Epithelial cell of esophagus (primary cell): ENCODE measurements at places on chromosomes 11 and 22.

- DNase-seq, result no peak
Observed at GRCh38 chr22:50210378-50211139, 9.7 kb downstream of the SELENOO start.

DNA sequence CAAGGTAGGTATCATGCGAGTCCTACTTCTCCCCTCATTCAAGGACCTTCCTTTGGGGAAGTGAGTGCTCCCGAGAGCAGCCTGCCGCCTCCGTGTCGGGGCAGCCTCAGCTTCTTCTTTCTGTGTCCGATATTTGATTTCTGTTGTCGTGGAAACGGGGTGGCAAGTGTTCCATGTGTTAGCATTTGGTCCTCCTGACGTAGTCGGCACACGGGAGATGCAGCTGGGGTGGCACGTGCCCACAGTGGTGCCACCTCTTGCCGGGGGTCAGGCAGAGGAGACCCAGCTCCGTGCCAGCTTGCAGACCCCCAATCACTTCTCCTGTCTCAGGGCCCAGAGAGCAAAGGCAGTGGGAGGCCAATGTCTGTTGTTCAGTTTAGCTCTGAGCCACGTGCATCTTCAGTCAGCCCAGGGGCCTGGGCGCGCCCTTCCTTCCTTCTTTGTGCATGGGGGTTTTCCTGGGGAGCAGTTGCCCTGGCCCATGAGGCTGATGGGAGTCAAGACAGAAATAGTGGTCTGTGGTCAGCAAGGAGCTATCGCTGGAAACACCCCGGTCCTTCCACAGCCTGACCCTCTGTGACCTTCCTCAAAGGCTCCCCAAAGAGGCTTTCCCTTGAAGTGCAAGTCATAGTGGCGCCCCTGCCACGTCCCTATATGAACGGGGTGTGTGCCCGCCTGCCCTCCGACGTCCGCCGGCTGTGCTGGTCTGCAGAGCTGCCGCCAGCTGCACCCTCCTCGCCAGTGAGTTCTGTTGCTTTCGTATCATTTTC, 44.5 kb downstream of the PARVB start:
- no peak for DNase-seq

- no peak for DNase-seq
Observed at GRCh38 chr11:47995360-47995769, 15.0 kb downstream of the PTPRJ start.

- peak; percentile 92 for DNase-seq
Observed at GRCh38 chr11:34192481-34193401, 87.3 kb downstream of the NAT10 start.

GRCh38 chr22:37599153-37599552, 9.5 kb upstream of the GGA1 start:
- DNase-seq, result peak; percentile 29

DNA sequence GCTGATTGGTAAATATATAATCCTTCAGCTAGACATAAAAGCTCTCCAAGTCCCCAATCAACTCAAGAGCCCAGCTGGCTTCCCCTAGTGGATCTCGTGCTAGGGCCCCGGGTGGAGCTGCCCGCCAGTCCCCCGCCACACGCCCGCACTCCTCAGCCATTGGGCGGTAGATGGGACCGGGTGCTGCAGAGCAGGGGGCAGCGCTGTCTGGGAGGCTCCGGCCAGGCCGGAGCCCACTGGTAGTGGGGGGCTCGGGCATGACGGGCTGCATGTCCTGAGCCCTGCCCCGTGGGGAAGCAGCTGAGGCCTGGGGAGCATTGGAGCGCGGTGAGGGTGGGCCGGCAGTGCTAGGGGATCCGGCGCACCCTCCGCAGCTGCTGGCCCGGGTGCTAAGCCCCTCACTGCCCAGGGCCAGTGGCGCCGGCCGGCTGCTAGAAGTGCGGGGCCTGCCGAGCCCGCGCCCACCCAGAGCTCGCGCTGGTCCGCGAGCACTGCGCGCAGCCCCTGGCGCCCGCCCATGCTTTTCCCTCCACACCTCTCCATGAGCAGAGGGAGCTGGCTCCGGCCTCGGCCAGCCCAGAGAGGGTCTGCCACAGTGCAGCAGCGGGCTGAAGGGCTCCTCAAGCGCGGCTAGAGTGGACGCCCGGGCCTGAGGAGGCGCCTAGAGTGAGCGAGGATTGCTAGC, 1680.6 kb upstream of the RAG2 start:
- no peak for DNase-seq

- peak; percentile 63 for DNase-seq
Observed at GRCh38 chr11:130848361-130849214, 67.7 kb downstream of the SNX19 start.

DNA sequence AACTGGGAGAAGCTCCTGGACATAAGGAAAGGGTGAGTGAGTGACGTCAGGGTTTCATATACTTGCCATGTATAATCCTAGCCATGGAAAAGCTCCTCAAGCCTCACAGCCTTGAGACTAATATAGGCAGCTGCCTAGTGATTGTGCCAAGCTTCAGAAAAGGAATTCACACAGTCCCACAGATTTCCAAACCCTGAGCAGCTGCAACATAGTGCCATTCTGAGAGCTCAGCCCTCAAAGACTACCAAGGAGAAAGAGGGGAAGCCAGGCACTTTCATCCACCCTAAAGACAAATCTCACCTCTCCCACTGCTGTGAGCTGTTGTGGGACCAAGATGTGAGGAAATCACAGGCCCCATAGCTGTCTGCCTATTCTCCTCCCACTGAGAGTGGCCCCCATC, 707.9 kb upstream of the ANO5 start:
- no peak for DNase-seq

GRCh38 chr22:33000342-33001280, 57.6 kb downstream of the SYN3 start:
- peak; percentile 68 for DNase-seq

- DNase-seq, result no peak
Observed at GRCh38 chr11:72727521-72727920, 24.7 kb downstream of the ARAP1 start.

- peak; percentile 97 for DNase-seq
Observed at GRCh38 chr22:39528681-39529486, 3.7 kb downstream of the RPS19BP1 start.

GRCh38 chr22:48845356-48845936, 982.2 kb downstream of the BRD1 start:
- DNase-seq, result no peak

- DNase-seq, result peak; percentile 87
Observed at GRCh38 chr11:60905551-60906113, 753 bp downstream of the PRPF19 start.

- DNase-seq, result no peak
Observed at GRCh38 chr11:47378836-47379170, 456 bp upstream of the SPI1 start.

DNA sequence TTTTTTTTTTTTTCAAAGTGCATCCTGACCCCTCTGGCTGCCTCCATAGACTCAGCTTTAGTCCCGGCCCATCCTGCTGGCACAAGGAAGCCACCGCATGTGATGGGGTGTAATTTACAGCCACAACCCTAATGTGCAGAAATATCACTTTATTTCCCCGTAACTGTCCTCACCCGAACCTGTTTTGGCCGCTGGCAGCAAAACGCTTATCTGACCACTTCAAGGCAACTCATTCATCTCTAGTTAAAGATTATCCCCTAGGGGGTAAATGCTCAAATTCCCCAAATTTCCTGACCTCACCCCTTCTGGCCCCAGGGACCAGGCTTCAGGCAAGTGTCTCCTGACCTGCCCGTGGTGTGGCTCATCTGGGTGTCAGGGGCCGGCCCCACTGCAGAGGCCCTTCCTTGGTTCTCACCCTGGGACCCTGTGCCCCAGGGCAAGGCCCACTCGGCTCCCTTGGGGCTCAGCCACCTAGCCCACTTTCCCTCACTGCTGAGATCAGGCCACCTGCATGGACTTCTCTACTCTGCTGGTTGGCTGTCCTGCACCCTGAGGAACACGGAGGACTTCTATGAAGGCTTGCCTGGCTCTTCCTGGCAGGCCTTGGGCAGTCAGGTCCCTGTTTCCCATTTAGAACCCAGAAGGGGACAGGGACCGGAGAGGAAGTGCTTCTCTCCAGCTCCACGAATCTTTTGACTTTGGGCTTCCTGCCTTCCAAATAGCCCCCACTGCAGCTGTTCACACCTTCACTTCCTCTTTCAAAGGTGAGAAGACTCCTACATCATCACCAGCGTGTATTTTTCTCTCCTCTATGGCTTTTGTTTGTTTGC, 53.3 kb downstream of the WNT11 start:
- no peak for DNase-seq

DNA sequence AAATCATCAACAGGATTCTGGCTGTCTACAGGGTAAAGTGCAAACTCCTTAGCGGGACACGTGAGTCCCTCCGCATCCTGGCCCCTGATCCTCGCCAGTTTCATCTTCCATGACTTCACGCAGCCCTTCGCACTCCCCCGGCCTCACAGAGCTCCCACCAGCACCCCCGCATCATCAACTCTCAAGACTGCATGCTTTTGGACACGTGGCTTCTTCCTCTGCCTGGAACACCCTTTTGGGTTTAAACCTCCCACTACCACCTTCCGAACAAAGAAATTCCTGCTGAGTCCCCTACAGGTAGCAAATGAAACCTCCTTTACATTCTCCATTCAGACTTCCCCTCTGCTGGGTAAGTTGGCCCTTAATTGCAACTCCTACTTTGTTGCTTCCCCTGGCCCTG, 12.6 kb upstream of the EIF3M start:
- no peak for DNase-seq

DNA sequence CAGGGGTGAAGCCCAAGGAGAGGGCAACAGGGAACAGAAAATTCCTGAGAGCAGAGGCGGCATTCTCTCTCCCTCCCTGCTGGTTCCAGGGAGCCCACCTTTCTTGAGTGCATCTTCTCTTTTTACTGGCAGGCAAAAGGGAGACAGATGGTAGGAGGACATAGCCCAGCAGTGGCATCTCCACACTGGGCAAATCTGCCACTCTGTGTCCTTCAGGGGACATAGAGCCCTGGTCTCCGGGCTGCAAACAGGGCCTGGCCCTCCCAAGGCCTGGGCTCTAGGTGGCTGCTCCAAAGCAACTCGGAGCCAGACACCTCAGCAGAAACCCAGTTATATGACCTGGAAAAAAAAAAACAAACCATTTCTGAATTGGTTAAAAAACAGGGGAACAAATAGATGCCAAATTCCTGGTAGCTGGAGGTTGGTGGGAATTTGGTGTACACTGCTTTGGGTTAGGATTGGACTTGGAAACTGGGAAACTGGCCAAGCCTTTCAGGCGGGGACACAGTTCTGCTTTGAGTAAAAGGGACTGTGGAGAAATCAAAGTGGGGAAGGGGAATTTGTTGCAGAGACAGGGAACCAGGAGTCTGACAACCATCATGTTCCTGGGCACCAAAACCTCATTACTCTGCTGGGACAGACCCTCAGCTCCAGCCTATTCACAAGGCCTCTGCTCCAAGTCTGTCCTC, 23.6 kb upstream of the DKK3 start:
- no peak for DNase-seq

- no peak for DNase-seq
Observed at GRCh38 chr11:122743949-122744348, 88.4 kb downstream of the UBASH3B start.

- DNase-seq, result no peak
Observed at GRCh38 chr22:48908547-48908946, 919.1 kb downstream of the BRD1 start.

- no peak for DNase-seq
Observed at GRCh38 chr11:46049325-46049897, 71.8 kb downstream of the PHF21A start.

DNA sequence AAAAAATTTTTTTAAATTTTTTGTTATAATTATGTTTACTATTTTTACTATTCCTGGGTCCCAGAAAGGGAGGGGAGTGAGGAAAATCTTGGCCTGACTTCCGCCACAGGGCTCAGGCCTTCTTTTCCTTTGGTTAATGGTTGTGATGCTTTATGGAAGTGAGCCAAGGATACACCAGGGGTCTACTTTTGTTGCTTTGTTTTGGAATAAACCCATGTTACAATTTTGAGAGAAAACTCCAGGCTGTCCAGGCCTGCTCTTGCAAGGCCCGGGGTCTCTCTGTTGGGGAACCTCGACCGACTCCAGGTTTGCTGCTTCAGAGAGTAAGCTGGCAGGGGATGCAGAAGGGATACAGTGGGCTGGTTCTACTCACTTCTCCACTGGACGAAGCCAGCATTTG, 84.7 kb downstream of the ABTB2 start:
- no peak for DNase-seq

DNA sequence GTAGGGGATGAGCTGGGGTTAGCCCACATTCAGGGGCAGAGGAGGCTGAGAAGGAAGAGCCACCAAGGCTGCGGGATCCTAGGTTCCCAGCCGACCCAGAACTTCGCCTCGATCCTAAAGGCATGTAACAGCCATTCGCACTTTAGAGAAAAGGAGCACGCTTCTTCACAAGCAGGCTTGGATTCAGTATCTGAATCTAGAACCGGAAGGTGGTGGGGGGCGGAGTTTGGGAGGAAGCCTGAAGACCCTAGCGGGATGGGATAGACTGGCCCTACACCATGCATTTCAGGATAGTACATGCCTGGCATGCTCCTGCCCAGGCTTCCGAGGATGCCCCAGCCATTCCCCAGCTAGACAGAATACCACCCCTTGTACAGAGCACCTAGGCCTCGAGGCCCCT, 4.4 kb downstream of the SCARF2 start:
- DNase-seq, result no peak

GRCh38 chr22:38442967-38443627, 11.9 kb downstream of the KCNJ4 start:
- no peak for DNase-seq

DNA sequence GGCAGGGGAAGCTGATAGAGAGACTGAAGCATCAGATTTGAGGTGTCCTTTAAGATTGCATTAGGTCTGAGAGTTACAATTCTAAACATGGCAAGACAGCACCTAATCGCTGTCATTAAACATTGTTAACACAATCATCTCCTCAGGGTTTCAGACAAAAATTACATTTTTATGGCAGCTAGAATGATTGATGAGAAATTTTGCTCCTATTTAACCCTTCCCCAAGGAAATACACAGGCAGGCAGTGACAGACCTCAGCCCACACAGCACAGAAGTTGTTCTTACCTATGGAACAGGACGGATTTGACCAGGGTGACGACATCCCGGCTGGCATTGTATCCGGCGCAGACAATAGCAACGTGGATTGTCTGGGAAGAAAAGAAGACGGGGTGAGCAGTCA, 294.3 kb downstream of the LARGE1 start:
- no peak for DNase-seq

- no peak for DNase-seq
Observed at GRCh38 chr11:130358398-130358797, 43.7 kb upstream of the ZBTB44 start.

GRCh38 chr11:64801561-64802369, 1.2 kb downstream of the MAP4K2 start:
- no peak for DNase-seq

DNA sequence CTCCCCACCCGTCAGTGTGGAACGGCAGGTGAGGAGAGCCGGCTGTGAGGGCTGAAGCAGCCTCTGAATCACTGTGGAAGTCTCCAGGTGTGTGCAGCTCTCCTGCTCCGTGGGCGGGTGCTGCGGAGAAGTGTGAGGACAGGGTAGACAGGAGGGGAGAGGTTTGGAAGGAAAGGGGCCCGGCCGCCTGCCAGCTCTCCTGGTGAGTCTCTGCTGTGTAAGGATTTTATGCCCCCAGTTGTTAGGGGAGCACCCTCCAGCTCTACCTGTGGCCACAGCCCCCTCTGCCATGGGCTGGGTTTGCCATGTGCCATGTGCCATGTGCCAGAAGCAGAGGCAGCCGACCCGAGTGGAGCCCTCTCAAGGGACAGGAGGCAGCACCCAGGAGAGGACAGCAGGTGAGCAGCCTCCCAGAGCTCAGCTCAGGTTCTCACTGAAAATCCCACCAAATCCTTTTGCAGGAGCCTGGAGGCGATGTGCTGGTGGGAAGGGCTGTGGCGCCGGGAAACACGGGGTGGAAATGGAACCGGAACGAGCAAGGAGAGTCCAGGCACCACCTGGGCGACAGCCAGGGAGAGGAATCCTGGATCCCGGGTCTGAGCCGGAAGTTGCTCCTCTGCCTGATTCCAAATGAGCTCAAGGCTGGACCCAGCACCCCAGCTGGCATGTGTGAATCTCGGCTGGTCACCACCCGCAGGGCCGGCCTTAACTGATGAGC, 804.4 kb downstream of the BRD1 start:
- no peak for DNase-seq
